ENCODE measurements at places on chromosomes 5 and 9.
A peak's percentile ranks its signal among the peaks of the same experiment; 100 is the strongest.

- no peak for DNase-seq
These were observed 63.7 kb upstream of the PRR16 start for GRCh38 chr5:120400356-120400755.

DNA sequence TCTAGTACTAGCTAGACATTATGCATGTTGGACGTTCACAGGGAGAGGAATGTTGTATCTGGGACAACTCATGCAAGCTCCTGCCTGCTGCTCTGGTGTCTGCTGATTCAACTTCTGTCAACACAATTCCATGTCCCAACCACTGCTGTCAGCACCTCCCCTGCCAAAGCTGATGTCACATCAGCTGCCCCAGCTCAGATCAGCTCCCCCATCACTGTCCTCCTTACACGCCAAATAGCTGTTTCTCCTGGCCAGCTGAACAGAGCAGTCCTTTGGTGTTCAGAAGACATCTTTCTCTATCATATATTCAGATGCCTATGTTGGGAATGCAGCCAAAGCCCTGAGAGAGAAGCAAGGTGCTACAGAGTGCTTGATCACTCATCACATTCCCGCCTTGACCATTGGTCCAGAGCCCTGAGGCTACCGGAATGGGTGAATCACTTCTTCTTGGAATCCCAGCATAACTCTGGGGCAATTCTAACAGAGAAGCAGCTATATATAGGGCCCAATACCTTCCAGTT, 223.3 kb downstream of the SEC61B start:
- peak; percentile 57 for DNase-seq

GRCh38 chr5:122220511-122220910, 91.2 kb downstream of the ZNF474 start:
- DNase-seq: no peak

DNA sequence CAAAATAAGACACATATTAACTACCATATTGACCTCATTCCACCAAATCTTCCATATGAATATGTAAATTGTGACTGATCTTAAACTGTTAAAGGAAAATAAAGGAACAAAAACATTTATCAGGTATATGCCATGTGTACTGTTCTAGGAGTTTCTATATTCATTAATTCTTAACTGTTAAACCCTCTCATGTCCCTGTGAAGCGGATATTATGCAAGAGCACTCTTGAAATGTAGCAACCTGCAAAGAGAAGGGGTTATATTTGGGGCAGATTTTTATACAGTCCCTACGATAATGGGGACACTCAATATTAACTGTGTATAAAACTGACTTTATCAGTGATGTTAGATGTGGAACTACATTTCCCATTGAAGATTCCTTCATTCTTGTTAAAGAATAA, 184.9 kb upstream of the OR13F1 start:
- no peak for DNase-seq

DNA sequence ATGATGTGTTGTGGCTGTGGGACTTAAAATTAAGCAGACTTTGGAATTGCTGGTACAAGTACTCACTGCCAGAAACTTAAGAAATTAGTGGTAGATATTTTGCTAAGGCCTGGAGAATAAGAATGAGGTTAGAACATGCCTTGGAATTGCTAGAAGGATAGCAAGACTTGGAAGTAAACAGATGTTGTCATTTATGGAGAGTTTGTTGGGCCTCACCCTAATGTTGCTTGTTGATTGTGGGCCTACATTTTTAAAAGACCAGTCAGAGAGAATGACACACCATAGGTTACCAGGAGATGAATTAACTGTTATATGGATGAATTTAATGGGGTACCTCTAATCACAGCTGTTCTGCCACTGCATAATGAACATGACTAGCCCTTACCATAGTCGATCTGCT, 120.1 kb upstream of the GAS1 start:
- DNase-seq: no peak

GRCh38 chr9:113238202-113238858, 17.0 kb downstream of the SLC31A1 start:
- no peak for DNase-seq

Measured in COLO829 (cell line).